Activated CD8-positive, alpha-beta memory T cell treated with anti-CD3 and anti-CD28 coated beads for 1 hour (primary cell): ENCODE measurements at places on chromosomes 4 and X.

GRCh38 chr4:99855678-99856077 lies 38.5 kb downstream of the LAMTOR3 start:
- DNase-seq, result no peak

GRCh38 chr4:38115601-38116000 lies 155.4 kb downstream of the PTTG2 start:
- DNase-seq, result no peak

DNA sequence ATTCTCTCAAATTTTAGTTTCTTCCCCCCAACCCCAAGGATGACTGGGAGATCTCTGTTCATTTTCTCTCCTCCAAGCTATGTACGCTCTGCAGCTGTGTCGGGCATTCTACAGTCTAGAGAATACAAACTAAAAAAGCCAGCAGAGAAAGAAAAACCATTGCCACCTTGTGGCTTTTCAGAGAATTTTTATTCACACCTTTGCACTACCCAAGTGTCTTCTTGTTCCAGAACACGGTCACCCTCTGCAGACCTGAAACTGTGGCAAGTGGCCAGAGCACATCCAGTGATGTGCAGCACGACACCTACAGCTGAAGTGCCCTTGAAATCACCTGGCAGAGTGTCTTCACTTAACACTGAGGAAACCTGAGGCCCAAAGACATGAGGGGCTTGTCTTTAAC lies 68.6 kb downstream of the CHST7 start:
- DNase-seq, result no peak

DNA sequence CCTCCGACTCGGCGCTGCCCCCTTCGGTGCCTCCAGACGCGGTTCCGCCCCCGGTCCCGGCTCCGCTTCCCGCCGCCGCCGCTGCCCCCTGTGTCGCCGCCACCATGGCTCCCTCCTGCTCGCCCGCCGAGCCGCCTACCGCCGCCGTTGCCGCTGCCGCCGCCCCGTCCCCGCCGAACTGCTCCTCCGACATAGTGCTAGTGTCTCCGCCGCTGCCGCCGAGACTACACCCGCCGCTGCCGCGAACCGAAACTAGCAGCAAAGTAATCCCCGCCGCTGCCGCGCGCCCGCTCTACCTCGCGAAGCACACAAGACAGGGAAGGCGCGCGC lies 340 bp downstream of the HNRNPD start:
- DNase-seq, result no peak

GRCh38 chr4:171817026-171817425 lies 3.8 kb downstream of the GALNTL6 start:
- no peak for DNase-seq

- DNase-seq, result no peak
Observed at GRCh38 chrX:119801253-119802221, 10.1 kb upstream of the RPL39 start.

GRCh38 chr4:1952719-1953118 lies 56.1 kb downstream of the NELFA start:
- DNase-seq, result no peak

- no peak for DNase-seq
Observed at GRCh38 chrX:56228914-56229313, 3.2 kb upstream of the KLF8 start.

DNA sequence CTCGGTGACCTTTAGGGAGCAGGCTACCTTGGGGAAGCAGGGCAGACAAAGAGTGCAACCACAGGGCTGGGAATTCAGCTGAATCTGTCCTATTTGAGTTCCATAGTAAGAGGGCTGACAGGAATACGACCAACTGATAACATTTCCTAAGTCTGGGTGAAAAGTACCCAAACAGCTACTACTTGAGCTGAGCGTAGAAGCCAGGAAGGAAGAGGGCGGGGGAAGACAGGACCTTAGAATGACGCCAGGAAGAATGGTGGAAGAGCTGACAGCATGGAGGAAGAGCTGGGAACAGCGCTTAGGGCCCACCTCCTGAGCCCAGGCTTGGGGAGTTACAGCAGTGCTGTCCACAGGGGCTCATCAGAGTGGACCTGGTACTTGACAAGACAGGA lies 14.4 kb downstream of the MECP2 start:
- no peak for DNase-seq

DNA sequence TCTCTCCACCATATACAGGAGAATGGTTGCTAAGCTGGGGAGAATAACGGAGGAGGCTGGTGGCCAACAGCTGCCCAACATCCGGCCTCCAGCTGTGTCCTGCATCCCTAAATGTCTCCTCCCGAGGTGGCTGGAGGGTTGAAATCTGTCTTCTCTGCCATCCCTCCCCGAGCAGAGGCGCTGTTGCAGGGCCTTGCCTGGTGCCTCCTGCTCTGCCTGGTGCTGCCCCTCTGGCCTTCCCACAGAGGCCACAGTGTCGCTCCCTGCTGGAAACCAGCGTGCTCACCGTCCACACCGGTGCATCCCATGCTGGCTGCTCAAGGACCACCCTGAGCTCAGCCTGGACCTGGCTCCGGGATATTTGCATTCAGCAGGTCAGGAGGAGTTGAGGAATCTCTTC lies 115.2 kb downstream of the ENPP6 start:
- no peak for DNase-seq

DNA sequence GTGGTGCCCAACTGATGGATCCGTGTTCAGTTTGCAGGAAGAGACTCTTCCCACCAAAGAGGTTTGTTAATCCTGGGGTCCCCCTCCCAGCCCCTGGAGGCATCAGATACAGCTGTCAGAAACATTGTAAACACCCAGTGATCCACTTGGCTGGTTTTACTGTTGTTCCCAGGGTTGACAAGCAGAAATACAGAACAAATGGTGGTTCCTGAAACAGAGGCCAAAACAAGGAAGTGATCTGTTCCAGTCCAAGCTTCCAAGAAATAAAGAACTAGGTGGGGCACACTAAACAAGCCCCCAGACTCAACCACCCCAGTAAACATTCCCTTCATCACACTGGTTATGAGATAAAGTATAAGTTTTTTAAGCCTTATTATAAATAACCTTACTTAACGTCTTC lies 1.4 kb downstream of the TMLHE start:
- DNase-seq, result no peak

DNA sequence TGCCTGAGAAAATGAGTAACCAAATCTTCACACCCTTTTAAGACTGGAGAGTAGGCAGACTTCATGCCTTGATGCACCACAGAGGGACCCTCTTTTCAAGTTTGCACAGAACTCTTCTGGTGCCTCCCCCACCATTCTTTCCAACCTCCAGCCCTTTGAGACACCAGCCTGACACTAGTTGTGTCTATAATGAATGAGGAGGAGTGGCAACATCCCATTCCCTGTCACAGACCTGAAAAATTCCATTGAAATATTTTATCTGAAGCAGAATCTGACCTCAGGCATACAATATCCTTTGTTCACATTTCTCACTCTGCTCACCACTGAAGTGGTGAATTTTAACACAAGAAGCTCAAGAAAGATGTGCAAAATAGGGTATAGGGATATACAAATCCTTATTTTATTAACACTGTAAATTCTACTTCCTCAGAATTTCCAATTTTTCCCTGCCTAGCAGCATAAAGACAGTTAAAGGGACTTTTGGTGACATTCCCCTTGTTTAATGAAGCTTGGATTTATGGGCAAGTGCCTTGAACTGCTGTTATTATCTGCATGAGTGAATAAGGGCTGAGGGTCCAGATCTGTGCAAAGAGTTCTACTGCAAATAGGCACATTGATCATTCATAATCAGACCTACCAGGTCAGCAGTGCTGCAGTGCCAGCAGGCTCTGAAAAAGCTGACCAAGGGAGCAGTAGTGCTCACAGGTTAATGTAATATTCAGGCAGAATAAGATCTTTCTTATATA lies 149.9 kb upstream of the PAQR3 start:
- no peak for DNase-seq

DNA sequence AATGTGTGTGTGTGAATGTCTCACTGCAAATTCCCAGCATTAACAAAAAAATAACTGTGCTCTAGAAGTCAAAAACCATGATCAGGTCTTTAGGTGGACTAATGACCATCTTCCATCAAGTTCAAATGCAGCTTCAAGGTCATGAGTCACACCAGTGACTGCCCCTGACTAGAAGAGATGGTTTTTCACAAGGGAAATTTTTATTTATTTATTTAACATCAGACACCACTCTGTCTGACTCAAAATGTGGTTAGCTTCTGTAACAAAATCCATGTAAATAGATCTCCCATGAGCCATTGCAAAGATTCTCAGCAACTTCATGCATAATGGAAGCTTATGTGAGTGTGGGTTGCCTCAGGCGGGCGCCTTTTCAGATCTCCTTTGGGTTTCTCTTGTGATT lies 219.2 kb downstream of the KIT start:
- no peak for DNase-seq

GRCh38 chrX:69285401-69285877 lies 120.2 kb upstream of the PJA1 start:
- DNase-seq, result no peak

GRCh38 chr4:42904986-42905385 lies 12.5 kb downstream of the GRXCR1 start:
- no peak for DNase-seq

DNA sequence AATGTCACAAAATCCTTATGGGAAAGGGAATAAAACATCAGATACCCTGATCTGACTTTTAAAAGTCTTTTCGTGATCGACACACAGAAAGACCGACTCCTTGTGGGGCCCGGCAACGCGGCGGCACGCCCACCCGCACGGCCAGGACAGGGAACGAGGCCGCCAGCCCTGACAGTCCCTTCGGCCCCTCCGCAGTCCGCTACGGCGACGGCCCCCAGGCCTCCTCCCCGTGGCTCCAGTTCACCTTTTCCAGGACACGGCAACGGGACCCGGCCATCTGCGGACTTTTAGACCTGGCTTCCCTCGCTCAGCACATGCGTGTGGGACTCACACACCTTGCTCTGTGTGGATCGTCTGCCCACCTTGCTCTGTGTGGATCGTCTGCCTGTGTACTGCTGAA lies 33.6 kb upstream of the GTPBP6 start:
- DNase-seq, result no peak

DNA sequence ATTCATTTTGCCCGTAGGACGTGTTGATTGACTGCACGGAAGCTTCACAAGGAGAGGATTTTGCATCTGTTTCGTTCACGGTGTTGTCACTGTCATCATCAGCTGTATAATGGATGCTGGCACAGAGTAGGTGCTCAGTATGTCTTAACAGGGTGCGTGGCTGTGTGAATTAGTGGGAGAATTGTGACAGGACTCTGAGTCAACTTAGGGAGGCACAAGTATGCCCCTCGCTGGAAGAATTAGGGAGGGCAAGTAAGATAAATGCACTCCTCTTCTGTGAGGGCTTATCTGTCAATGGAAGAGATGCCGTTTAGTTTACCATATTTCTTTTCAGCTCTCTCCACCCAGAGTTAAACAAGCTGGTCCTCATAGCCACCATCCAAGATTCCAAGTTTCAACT lies 107.2 kb downstream of the TRIML1 start:
- DNase-seq, result no peak

DNA sequence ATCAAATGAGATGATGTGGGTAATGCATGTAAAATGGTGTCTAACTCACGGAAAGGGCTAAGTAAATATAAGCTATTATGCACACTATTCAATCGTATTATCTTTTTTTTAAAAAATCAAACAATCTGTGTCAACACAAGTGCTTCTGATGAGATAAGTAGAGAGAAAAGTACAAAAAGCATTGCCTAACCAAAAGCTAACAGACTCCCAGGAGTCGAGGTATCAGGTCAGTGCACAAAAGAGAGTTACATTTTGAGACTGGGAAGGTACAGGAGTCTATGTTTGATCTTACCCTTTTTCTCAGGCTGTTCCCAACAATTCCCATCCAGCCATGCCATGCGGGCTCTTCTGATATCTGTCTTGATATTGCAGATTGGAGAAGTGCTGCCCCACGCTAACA lies 203.3 kb upstream of the ZIC3 start:
- DNase-seq, result no peak
